ENCODE measurements at places on chromosomes 4 and X.

DNA sequence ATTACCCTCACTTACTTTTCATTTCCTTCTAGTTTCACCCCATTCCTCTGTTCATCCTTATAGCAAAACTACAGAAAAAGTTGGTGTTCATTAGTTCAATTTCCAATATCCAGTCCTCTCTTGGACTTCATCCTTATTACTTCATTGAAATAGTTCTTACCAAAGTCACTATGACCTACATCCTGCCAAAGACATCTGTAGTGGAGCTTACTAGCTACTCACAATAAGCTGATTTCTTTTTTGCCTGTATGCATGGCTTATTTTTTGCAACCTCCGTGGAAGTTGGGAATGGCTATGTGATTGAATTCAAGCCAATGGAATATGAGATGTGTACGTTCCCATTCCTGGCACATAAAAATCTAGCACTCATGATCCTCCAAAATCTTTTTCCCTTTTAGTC is 4.6 kb upstream of the CDKL2 start:
- DNase-seq: no peak

- DNase-seq: no peak
Measured at GRCh38 chrX:100681599-100681998, 37.6 kb downstream of the SRPX2 start.

DNA sequence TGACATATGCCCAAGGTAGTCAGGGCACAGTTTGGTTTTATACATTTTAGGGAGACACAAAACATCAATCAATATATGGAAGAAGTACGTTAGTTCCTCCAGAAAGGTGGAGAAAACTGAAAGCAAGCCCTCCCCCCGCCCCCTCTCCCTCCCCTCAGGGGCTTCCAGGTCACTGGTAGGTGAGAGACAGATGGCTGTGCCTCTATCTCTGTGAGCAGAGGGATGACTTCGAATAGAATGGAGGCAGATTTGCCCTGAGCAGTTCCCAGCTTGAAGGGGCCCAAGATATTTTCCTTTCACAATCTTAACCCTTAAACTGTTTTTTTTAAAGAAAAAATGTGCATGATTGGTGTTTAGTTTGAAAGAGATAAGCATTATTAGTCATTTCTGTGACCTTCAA is 114.0 kb downstream of the PCDH10 start:
- DNase-seq: no peak

DNA sequence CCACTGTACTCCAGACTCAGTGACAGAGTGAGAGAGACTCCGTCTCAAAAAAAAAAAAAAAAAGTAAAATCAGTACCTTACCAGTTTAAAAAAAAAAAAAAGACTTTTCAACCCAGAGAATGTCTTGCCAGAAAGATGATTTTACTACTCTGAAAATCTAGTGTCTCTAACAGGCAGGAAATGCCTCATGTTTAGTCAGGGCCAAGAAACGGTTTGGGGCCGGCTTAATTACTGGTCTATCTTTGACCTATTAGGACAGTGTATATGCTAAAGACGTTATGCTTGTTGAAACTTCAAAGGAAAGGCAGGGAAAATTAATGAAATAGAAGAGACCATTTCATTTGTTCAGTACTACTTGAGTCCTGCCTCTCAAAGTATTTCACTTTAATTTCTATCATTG is 9.9 kb downstream of the BEND4 start:
- DNase-seq: no peak

GRCh38 chrX:100584611-100585010 is at the start of gene TNMD:
TSS of gene TNMD (plus strand) at chrX:100584936. CDS start at chrX:100585019, 83 bp downstream.
- DNase-seq: no peak
